ENCODE measurements at places on chromosomes 1 and 21.

GRCh38 chr1:2985694-2986548 is 35.3 kb upstream of the ACTRT2 start:
- no peak for DNase-seq

- DNase-seq = peak; percentile 29
These were observed 746 bp upstream of the LAMC1 start for GRCh38 chr1:183022202-183023145.

DNA sequence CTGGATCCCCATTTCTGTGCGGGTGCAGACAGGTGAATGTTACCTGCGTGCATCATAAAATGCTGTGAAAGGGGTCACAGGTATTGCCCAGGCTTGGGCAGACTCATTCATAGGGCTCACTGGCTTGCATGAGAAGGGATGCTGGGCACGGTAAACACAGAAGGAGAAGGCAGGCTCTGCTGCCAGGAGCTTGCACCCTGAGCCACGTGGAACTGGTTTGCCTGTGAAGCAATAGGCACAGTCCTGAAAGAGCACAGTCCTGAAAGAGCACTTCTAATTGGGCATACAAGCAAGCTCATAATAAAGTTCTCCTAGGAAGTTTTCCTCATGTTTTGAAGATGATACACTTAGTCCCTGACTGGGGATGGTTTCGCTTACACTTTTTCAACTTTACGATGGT is 40.9 kb downstream of the GALNT2 start:
- DNase-seq = no peak

GRCh38 chr1:86741947-86742572 is 37.7 kb downstream of the SH3GLB1 start:
- peak; percentile 27 for DNase-seq

DNA sequence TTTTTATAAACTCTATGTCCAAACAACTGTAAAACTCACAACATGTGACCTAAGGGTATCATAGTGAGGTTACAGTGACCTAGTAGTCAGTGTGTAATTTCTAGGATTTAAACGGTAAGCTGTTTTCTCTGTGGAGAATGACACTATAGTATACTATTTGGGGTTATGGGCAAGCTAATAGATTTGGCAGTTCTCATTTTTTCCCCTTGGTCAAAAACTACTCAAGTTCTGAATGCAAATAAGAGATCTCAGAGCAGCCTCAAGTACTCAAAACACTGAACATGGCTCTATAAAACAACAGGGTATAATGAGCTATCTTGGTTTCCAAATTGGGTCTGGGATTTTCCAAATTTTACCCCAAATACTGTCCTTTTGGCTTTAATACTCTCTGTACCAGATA is 88.5 kb upstream of the HMCN1 start:
- no peak for DNase-seq

DNA sequence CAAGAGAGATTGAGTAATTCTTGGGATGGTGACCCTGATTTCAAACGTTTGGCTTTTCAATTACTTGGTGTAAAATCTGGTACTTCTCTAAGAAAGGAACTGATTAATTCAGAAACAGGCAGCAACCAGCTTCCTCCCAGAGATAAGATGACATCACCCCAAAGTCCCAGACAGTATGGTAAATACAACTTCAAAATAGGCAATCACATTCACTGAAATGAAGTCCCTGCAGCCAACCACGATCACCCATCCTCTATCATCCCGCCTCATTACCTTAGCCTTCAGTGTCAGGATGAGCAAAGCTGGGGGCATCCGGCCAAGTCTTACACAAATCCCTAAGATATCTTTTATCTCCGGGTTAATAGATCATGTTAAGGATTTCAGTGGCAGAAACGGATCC is 26.4 kb upstream of the RUNX1 start:
- DNase-seq = no peak
